ENCODE measurements at places on chromosomes 3 and 15. TPM values are rescaled to one million over a fixed set of nuclear protein-coding genes. Genes with fewer than 3 reads are reported as not detected.

- ATAC-seq = no peak
Observed at GRCh38 chr3:16596352-16597032, 8.7 kb downstream of the DAZL start.

- no peak for ATAC-seq
Observed at GRCh38 chr3:11878837-11879236, 32.2 kb upstream of the TAMM41 start.

DNA sequence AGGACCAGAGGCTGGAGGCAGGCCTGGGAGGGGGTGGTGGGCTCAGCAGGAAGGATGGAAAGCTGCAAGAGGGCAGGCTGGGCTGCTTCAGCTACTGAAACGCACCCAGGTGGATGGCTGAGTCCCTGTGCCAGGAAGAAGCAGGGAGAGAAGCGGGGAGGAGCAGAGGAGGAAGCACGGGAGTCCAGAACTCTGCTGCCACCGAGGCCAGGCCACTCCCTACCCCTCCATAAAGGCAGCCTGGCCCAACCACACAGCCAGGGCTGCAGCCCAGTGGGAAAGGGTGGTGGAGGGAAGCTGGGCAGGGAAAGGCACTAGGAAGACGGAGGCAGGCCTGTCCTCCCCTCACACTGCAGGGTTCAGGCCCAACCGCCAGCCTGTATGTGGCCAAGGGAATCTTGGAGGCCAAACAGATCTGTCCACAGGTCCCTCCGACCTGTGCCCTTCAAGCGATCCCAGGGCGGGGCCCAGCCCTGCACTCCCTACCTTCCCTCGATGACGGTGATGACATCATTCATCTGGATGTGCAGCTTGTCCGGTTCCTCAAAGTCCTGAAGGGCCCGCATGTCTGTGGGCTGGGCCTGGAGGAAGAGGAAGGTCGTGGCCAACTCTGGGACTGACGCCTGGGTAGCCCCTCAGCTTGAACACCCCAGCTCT, 30.5 kb downstream of the TNK2 start:
- no peak for ATAC-seq

DNA sequence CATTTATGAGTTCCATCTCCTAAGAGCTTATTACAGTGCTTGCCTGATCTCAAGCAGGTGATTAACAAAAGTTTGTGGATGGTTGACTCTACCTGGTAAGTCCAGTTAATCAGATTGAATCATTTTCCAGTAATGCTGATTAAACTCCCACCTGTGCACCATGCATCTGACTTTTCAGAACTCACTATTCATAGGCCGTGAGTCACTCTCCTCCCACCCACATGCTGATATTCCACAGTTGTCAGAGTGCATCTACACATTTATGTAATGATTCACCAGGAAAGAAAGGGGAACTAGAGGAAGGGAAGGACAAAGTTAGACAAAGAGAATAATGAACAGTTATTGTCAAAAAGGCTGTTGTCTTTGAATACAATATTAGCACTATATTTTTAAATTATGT, 106.2 kb upstream of the UBE3A start:
- ATAC-seq = no peak

DNA sequence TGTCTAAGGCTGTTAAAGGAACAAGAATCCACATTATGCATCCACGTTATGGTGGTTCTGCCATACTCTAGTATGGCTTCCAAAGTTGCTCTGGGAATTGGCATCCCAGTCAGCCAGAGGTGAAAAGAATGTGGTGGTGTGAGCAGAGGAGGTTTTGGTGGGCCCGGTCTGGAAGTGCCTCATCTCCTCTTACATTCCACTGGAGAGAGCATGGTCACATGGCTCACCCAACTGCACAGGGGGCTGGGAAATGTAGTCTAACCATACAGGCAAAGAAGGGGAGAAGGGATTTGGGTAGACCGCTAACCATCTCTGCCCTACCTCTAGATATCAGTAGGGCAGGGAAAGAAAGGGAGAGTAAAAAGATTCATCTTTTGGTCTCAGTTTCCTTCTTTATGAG, 3.2 kb upstream of the HEG1 start:
- no peak for ATAC-seq

- peak; percentile 40 for ATAC-seq
Observed at GRCh38 chr3:195895861-195896360, 12.4 kb downstream of the TNK2 start.

GRCh38 chr3:142898346-142899213, 9.7 kb upstream of the PCOLCE2 start:
- no peak for ATAC-seq

DNA sequence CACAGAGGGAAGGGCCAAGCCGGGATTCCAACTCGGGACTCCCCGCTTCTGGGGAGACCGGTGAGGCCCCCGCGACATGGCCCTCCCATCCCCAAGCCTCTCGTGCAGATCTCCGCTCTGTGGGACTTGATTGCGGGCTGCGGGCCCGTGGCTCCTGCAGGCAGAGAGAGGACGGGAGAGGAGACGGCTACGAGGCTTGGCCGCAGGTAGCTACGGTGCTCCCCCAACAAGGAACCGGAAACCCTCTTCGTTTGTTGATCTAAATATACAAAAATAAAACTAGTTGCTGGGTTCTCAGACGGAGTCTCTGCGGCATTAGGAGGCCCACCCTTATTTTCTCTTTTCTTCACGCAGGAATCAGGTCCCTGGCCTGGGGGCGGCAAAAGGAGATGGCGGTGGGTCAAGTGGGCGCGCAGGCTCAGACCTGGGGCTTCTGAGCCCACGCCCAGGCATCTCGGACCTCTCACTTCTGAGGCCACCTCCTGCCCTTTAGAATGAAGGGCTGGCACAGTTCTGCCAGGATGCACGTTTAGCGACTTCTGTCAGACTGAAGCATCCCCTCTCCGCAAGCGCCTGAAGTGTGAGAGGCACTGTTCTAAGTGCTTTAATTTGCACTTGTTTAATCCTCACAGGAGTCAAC, 10.9 kb downstream of the GNB5 start:
- ATAC-seq = no peak

Gene AHSG
- total RNA-seq = 0.14 TPM

Gene IMPG2
- total RNA-seq = 1.3 TPM

Gene KLF15
- 1.8 TPM for total RNA-seq

Gene CYP8B1
- 0.30 TPM for total RNA-seq

Gene KBTBD12
- 0.10 TPM for total RNA-seq

All from motor neuron (in vitro differentiated cells).